ENCODE measurements at places on chromosomes 13 and 19.

- no peaks in the 10 kb centered on the region for H3K36me3 ChIP-seq
- H3K4me3 ChIP-seq: no peak overlapping the region
- H3K27me3 ChIP-seq: peaks cover 15% of the 10 kb centered on the region
- no peak overlapping the region for H3K27ac ChIP-seq
- no peaks in the 10 kb centered on the region for H3K4me1 ChIP-seq
Observed at GRCh38 chr13:42680748-42681147, 100.6 kb upstream of the FAM216B start.

DNA sequence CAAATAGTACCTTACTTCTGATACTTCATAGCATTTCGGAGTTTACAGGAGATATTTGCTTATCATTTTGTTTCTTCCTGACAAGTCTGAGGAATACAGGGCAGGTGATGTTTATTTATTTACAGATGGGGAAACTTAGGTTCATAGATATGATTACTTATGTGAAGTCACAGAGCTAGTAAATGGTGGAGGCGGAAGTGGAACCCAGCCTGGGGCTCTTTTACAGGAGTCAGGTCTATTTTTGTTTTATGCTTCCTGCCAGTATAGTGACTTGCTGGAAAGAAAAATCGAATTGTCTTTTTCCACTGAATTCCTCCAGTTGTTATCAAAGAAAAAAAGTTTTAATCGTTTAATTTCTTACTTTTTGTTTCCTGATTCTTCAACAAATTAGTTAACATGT lies 66.5 kb downstream of the DGKH start:
- H3K36me3 ChIP-seq: no peaks in the 10 kb centered on the region
- H3K27me3 ChIP-seq: no peaks in the 10 kb centered on the region
- H3K4me1 ChIP-seq: peaks cover 32% of the 10 kb centered on the region

- no peaks in the 10 kb centered on the region for H3K36me3 ChIP-seq
- peaks cover 26% of the 10 kb centered on the region for H3K27me3 ChIP-seq
- H3K4me1 ChIP-seq: no peaks in the 10 kb centered on the region
- no peak overlapping the region for H3K27ac ChIP-seq
Observed at GRCh38 chr19:51441410-51442390, 16.6 kb downstream of the SIGLEC8 start.

GRCh38 chr13:109357751-109358471 lies 428.5 kb downstream of the IRS2 start:
- no peaks in the 10 kb centered on the region for H3K27me3 ChIP-seq
- no peak overlapping the region for H3K4me3 ChIP-seq
- H3K4me1 ChIP-seq: no peaks in the 10 kb centered on the region
- DNase-seq: no peak
- H3K27ac ChIP-seq: no peak overlapping the region

DNA sequence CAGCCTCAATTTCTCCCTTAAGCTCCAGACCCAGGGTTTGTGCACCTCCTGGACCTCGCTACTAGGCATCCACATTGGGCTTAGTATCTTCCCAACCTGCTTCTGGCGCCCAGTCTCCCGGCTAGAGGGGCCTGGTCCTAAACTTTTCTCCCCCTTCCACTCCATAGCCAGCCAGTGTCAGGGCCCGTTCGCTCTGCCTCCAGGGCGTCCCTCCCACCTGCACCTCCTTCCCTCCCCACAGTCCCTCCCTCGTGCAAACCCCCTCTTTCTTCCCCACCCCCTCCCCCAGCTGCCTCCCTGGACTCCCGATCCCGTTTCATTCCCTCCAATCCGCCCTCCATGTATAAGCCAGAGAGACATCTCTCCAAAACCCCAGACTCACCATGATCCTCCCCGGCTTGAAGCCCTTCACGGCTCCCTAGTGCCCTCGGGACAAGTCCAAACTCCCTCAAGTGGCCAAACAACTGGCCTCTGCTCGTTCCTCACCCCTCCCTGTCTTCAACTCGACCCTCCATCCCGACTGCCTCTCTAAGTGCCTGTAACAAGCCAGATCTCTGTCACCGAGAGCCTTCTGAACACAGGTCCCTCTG lies 997 bp upstream of the SAMD4B start:
- no peak for DNase-seq
- no peaks in the 10 kb centered on the region for H3K27me3 ChIP-seq
- peak overlapping the region; percentile 100 for H3K4me3 ChIP-seq
- H3K27ac ChIP-seq: peak overlapping the region; percentile 94
- H3K4me1 ChIP-seq: peaks cover 48% of the 10 kb centered on the region
- H3K36me3 ChIP-seq: peaks cover 12% of the 10 kb centered on the region

DNA sequence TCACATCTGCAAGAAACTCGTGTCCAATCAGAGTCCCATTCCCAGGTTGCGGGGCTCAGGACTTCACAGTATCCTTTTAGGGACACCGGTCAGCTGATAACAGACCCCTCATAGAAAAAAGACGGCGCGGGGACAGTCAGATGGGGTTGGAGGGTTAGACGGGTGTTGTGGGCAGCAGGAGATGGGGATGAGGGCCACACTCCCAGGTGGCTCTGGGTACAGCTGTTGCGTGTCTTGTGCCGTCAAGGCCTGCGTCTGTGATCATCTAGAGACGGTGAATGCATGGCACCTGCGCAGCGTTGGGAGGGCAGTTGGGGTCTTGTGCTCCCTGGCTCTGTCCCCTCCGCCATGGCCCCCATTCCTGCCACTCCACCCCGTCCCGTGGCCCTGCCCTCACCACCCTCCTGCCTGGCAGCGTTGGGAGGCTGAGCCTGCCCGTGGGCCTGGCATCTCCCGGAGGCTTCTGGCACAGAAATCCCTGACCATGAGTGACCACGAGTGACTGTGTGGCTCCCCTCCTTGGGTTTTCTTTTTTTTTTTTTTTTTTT lies 14.0 kb upstream of the TEKTIP1 start:
- H3K4me1 ChIP-seq: peaks cover 11% of the 10 kb centered on the region
- no peaks in the 10 kb centered on the region for H3K27me3 ChIP-seq
- H3K4me3 ChIP-seq: no peak overlapping the region
- H3K27ac ChIP-seq: no peak overlapping the region

GRCh38 chr19:49896863-49897621 lies at the start of gene IL4I1:
IL4I1 (minus strand) TSS chr19:49896887; CDS start chr19:49896160, 727 bp downstream.
- DNase-seq: no peak
- no peaks in the 10 kb centered on the region for H3K36me3 ChIP-seq
- peaks cover 12% of the 10 kb centered on the region for H3K27me3 ChIP-seq
- no peak within 1 kb of the TSS for H3K4me3 ChIP-seq
- H3K27ac ChIP-seq: no peak within 1 kb of the TSS

DNA sequence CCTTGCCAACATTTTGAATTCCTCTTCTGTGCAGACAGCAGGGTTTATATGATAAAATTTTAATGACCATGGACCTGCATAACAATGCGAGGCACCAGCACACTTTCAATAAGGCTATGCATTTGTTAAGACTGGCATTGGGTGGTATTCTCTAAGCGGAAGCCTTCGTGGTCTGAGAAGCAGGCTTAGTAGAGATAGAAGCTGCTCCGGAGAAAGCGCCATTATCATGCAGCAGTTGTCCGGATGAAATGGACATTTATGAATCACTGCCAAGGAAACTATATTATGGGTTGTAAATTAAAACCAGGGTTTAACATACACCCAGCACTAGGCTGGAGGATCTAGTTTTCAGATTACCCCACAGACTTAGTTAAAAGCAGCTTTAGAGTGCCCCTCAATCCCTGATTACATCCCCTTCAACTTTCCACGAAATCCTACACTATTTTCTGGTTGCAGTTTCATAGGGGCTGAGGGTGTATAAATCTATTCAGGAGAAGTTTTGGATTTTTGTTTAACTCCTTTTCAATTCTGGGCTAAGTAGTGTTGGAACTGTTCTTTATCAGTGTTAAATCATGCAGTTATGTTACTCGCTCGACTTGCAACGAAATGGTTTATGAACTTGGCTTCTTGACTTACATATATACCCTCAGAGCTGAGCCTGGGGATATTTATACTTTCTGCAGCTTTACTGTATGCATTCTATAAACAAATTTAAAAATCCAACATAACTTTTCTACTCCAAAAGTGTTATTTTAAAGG lies 193.3 kb downstream of the PCDH9 start:
- H3K27ac ChIP-seq: no peak overlapping the region
- H3K4me3 ChIP-seq: no peak overlapping the region
- no peaks in the 10 kb centered on the region for H3K27me3 ChIP-seq
- no peaks in the 10 kb centered on the region for H3K36me3 ChIP-seq

- no peak overlapping the region for H3K4me3 ChIP-seq
- no peaks in the 10 kb centered on the region for H3K27me3 ChIP-seq
- peaks cover 20% of the 10 kb centered on the region for H3K36me3 ChIP-seq
- no peaks in the 10 kb centered on the region for H3K4me1 ChIP-seq
Observed at GRCh38 chr19:12647490-12648071, 19.0 kb downstream of the MAN2B1 start.

DNA sequence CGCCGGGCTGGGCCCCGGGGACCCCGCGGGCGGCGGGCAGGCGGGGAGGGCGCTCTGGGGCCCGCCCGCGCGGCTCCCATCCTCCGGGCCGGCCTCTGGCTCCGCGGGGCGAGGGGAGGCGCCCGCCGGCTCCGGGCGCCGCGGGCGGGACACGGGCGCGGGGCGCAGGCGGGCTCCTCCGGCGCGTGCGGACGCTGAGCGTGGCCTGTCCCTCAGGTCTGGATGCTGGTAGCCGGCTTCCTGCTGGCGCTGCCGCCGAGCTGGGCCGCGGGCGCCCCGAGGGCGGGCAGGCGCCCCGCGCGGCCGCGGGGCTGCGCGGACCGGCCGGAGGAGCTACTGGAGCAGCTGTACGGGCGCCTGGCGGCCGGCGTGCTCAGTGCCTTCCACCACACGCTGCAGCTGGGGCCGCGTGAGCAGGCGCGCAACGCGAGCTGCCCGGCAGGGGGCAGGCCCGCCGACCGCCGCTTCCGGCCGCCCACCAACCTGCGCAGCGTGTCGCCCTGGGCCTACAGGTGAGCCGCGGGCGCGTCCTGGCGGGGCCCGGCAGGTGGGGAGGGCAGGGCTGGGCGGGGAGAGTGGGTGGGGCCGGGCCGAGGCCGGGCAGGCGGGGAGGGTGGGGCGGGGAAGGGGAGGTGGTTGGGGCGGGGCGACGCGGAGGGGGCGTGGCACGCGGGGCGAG lies 420 bp downstream of the IL17D start:
- H3K4me3 ChIP-seq: peak overlapping the region; percentile 77
- no peak overlapping the region for H3K27ac ChIP-seq
- peaks cover under 1% of the 10 kb centered on the region for H3K4me1 ChIP-seq
- no peaks in the 10 kb centered on the region for H3K27me3 ChIP-seq
- no peaks in the 10 kb centered on the region for H3K36me3 ChIP-seq

DNA sequence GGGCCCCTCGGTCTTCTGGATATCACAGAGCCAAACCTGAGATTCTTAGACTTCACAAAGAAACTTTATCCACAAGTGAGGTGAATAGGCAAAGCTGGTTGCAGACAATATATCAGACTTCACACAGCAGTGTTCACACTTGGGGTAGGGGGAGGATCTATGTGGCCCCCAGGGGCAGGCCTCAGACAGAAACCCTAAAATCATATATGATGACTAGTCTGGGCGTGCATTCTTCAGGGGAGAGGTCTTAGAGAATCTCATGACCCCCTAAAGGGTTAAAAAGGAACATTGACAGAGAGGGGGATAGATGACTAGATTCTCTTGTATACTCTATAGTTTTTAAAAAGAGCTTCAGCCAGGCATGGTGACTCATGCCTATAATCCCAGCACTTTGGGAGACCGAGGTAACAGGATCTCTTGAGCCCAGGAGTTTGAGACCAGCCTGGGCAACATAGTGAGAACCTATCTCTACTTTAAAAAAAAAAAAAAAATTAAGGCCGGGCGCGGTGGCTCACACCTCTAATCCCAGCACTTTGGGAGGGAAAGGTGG lies 2.8 kb downstream of the TYROBP start:
- H3K36me3 ChIP-seq: no peaks in the 10 kb centered on the region
- H3K4me1 ChIP-seq: peaks cover 16% of the 10 kb centered on the region
- H3K27ac ChIP-seq: no peak overlapping the region

Measured in MCF 10A (cell line).